Common myeloid progenitor, CD34-positive (primary cell): ENCODE measurements at places on chromosomes 3 and 15.

- DNase-seq, result peak; percentile 71
- no peak overlapping the region for H3K27ac ChIP-seq
- H3K36me3 ChIP-seq, result peaks cover 3% of the 10 kb centered on the region
- H3K27me3 ChIP-seq, result no peaks in the 10 kb centered on the region
- peaks cover 13% of the 10 kb centered on the region for H3K4me1 ChIP-seq
Observed at GRCh38 chr15:72503147-72503546, 29.0 kb downstream of the ARIH1 start.

GRCh38 chr3:182913889-182914288, 66.4 kb downstream of the DCUN1D1 start:
- peak; percentile 90 for DNase-seq
- H3K4me1 ChIP-seq, result peaks cover 9% of the 10 kb centered on the region
- H3K27me3 ChIP-seq, result no peaks in the 10 kb centered on the region

DNA sequence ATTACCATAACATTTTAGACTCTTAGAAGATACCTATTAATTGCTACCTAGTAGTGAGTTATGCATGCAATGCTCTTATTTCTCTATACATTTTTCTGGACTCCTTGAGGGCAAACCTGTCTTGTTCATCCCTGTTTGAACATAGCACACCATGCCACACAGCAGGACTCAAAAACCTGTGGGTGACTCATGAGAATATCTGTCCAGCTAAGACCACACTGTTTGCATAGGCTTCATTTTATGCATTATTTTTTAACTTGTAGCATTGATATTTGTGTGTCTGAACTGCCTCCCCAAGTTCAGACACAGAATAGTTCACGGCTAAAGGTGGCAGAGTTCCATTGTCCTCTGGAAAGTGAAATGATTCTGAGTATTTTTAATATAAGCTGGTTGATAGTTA, 1.8 kb downstream of the LMCD1 start:
- H3K4me1 ChIP-seq, result peaks cover 8% of the 10 kb centered on the region
- no peak for DNase-seq
- H3K27ac ChIP-seq, result no peak overlapping the region
- no peaks in the 10 kb centered on the region for H3K36me3 ChIP-seq
- H3K27me3 ChIP-seq, result no peaks in the 10 kb centered on the region

GRCh38 chr15:27089676-27090075, 118.7 kb downstream of the GABRG3 start:
- no peak for DNase-seq
- no peak overlapping the region for H3K27ac ChIP-seq
- H3K4me1 ChIP-seq, result no peaks in the 10 kb centered on the region
- H3K27me3 ChIP-seq, result no peaks in the 10 kb centered on the region
- H3K4me3 ChIP-seq, result no peak overlapping the region

DNA sequence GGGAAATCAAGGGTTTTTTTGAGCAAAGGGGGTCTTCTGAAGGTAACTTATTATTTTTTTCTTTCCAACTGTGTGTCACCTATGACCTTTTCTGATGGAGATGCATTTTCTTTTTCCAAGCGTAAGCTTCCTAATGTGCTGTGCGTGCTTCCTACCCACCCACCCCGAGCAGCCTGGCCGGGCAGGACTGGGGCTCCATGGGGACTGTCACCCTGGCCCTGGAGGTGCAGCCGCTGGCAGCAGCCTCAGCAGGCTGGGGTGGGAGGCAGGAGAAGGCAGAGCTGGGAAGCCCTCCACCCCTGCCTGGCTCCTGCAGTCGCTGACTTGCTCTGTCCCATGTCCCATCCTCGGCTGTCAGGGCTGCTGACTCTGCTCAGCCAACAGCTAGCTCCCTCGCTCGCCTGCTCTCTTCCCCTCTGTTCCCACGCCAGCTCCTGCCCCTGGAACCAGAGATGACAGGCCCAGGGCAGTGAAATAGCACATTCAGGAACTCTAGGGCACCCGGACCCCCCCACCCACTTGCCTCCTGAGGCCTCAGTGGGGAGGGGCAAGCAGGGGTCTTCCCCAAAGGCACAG, 21.4 kb downstream of the IDH2 start:
- no peak overlapping the region for H3K4me3 ChIP-seq
- DNase-seq, result no peak
- H3K27ac ChIP-seq, result no peak overlapping the region

- H3K4me3 ChIP-seq, result peak overlapping the region; percentile 85
- H3K27ac ChIP-seq, result peak overlapping the region; percentile 95
- peaks cover 54% of the 10 kb centered on the region for H3K4me1 ChIP-seq
- DNase-seq, result no peak
- no peaks in the 10 kb centered on the region for H3K36me3 ChIP-seq
Observed at GRCh38 chr3:177361081-177361938, 164.0 kb upstream of the TBL1XR1 start.

DNA sequence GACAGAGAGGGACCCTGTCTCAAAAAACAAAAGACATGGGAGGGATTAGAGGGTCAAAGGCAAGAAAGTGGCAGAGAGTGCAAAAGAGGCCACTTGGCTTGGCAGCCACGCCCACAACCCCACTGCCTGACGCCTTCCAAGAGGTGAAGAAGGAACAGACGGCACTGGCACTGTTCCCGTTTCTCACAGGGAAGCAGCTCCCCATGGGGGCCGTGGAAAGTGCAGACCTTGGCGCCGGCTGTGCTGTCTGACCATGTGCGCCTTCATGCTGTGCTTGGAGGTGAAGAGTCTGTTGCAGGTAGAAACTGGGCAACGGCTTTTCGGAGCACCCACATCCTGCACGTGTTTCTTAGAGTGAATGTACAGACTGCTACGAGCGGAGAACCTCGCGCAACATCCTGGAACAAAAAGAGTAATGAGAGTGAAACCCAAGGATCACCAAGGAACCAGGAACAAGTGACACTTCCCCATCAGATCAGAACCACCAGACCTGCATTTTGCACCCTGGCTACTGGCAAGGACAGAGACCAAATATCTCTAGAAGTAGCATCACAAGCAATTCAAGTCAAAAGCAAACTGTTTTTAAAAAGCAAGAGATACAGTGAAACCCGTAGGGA, 9.7 kb downstream of the ZXDC start:
- no peak for DNase-seq
- peaks cover 92% of the 10 kb centered on the region for H3K36me3 ChIP-seq
- no peaks in the 10 kb centered on the region for H3K27me3 ChIP-seq
- no peaks in the 10 kb centered on the region for H3K4me1 ChIP-seq
- no peak overlapping the region for H3K4me3 ChIP-seq
